ENCODE measurements at places on chromosomes 6 and 20. TPM values are rescaled to one million over a fixed set of nuclear protein-coding genes. Genes with fewer than 3 reads are reported as not detected.

Gene TFAP2D
- not detected for total RNA-seq

DNA sequence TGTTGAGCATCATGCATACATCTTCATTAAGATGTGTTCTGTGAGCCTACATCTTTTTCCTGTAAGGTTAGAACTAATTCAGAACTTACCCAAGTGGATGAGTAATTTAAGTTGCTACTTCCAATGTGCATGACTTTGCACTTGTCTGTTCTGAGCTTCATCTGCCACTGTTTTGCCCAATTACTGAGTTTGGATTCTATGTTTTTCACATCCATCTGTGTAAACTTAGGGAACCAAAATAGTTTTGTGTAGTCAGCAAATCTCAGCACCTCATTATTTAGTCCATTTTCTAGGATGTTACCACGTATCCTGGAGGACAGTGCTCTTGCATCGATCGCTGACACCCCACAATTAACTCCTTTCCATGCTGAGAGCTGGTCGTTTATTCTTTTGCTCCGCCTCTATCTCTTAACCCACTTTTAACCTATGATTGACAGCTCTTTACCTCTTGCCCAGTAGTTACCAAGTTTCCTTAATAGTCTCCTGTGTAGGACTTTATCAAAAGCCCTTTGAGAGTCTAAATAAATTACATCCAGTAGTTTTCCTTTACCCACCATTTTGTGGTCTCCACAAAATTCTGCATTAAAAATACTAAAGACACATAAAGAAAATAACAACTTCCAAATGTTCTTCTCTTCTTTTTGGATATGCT is 44.2 kb upstream of the CITED2 start:
- H3K4me3 ChIP-seq, result no peak overlapping the region
- DNase-seq, result no peak
- no peaks in the 10 kb centered on the region for H3K27me3 ChIP-seq
- H3K4me1 ChIP-seq, result no peaks in the 10 kb centered on the region
- no peak overlapping the region for H3K27ac ChIP-seq

DNA sequence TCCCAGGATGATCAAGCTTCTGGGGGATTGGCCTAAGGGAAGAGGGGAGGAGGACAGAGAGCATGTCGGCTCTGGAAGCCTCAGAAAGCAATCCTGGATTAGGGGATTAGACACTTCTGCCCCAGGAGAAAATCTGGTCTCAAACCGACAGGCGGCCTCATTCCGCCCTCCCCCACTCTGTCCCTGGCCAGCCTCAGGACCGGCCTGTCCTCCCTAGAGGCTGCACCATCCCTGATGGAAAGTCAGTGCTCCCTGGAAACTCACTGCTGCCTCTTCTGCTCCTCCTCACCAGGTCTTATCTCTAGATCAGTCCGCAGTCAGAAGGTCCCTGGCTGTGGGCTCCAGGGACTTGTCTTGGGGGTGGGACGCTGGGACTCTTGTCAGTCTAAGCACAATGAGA is 905 bp upstream of the SLC12A5 start:
- H3K27ac ChIP-seq, result no peak overlapping the region
- no peak for DNase-seq
- no peaks in the 10 kb centered on the region for H3K36me3 ChIP-seq
- H3K27me3 ChIP-seq, result peaks cover 35% of the 10 kb centered on the region
- no peak overlapping the region for H3K4me3 ChIP-seq
- H3K4me1 ChIP-seq, result no peaks in the 10 kb centered on the region

Gene CAP2
- total RNA-seq, result 10.4 TPM

- H3K4me3 ChIP-seq, result no peak overlapping the region
- no peak for DNase-seq
- H3K27ac ChIP-seq, result no peak overlapping the region
- H3K4me1 ChIP-seq, result no peaks in the 10 kb centered on the region
- no peaks in the 10 kb centered on the region for H3K27me3 ChIP-seq
Observed at GRCh38 chr6:46690141-46690755, 2.6 kb downstream of the TDRD6 start.

Gene RSPH9
- total RNA-seq, result not detected
